ENCODE measurements at places on chromosomes 2 and 18. TPM values are rescaled to one million over a fixed set of nuclear protein-coding genes. Genes with fewer than 3 reads are reported as not detected.
A peak's percentile ranks its signal among the peaks of the same experiment; 100 is the strongest.

Gene LINC00305
- total RNA-seq: not detected

Gene LRP2
- total RNA-seq: not detected

Gene EMILIN2
- 4.6 TPM for total RNA-seq

Gene SP5
- not detected for total RNA-seq

Gene GPAT2
- 11.7 TPM for total RNA-seq

Gene POMC
- total RNA-seq: 7.3 TPM

DNA sequence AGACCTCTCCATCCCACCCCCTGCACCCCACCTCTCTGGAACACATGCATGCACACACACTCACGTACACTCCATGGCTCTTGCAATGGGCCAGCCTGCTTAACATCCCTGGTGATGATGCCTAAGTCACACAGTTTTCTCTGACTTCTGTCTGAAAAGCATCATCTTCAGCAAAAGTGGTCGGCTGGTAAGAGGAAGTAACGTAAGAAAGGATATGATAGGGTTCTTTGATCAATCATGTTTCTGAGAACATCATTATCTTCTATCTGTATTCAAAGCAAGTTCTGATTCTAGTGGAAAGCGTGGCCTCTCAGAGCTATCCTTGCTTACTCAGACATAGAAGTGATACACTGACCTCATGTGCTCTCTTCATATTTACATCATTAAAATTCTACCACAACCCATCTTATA is 11.4 kb upstream of the NDUFV2 start:
- no peaks in the 10 kb centered on the region for H3K36me3 ChIP-seq
- no peaks in the 10 kb centered on the region for H3K27me3 ChIP-seq
- DNase-seq: no peak
- H3K27ac ChIP-seq: peak overlapping the region; percentile 80

DNA sequence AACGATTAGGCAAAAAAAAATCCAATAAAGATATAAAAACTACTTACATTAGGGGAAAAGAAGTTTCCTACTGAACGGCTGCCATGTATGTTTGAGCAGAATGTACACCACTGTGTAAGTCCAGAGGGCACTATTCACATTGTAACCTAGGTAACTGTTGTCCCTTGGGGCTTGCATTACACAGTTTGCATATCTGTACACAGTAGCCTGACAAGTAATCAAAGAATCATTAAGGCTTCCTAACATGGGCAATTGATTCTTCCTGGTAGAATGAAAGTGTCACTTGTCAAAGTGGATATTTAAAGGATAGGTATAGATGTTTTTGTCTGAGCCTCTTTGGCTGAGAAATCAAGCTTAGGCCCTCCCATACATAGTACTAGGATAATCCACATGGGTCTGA is 39.1 kb downstream of the PLEK start:
- no peak overlapping the region for H3K27ac ChIP-seq
- peaks cover 5% of the 10 kb centered on the region for H3K27me3 ChIP-seq
- H3K4me3 ChIP-seq: no peak overlapping the region
- peaks cover 5% of the 10 kb centered on the region for H3K4me1 ChIP-seq

GRCh38 chr2:69578198-69578540 is 65.4 kb downstream of the AAK1 start:
- DNase-seq: no peak
- no peak overlapping the region for H3K4me3 ChIP-seq
- H3K4me1 ChIP-seq: peaks cover 87% of the 10 kb centered on the region
- H3K36me3 ChIP-seq: no peaks in the 10 kb centered on the region
- H3K27me3 ChIP-seq: no peaks in the 10 kb centered on the region
- H3K27ac ChIP-seq: peak overlapping the region; percentile 87

- H3K36me3 ChIP-seq: peaks cover 11% of the 10 kb centered on the region
- peaks cover 59% of the 10 kb centered on the region for H3K27me3 ChIP-seq
- H3K4me1 ChIP-seq: peaks cover 6% of the 10 kb centered on the region
Observed at GRCh38 chr2:17540093-17540812, at the start of gene VSNL1. VSNL1 (plus strand) TSS chr2:17540696; CDS start chr2:17592075, 51,379 bp downstream.

DNA sequence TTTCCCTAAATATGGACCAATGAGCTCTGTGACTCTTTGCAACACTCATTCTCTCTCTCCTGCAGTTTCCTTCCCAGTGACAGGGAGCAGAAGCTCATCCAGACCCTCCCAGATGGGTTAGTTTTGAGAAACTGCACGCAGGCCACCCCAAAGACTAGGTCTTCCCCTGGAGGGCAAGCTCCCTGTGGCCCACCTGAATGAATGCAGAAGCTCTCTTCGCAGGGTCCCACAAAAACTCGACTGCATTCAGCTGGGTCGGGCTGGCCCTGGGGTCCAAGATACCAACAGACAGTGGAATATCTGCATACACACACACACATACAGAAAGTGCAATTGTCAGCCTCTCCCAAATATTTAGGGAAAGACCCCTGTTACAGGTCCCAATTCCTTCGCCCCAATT is 37.0 kb downstream of the TFCP2L1 start:
- no peak overlapping the region for H3K27ac ChIP-seq
- H3K4me3 ChIP-seq: no peak overlapping the region
- DNase-seq: no peak
- H3K27me3 ChIP-seq: no peaks in the 10 kb centered on the region

- peaks cover 15% of the 10 kb centered on the region for H3K36me3 ChIP-seq
- no peak overlapping the region for H3K4me3 ChIP-seq
- H3K4me1 ChIP-seq: no peaks in the 10 kb centered on the region
Observed at GRCh38 chr2:173298536-173299097, 56.1 kb upstream of the CDCA7 start.

DNA sequence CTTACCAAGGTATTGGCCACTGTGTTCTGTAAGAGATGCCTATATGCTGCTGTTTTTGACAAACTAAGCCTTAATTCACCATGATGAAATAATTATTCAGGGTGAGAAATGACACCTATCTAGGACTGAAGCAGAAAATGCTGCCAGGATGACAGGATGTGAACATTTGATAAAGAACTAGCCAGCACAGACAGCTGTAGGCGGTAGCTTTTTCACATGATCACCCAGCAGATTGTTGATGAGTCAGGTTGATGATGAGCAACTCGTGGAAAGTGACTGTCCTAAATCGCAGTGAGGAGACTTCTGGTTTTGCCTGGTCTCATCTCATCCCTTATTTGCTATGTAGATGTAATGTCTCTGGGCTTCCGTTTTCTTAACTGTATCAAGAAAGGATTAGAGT is 144.1 kb downstream of the PRPF40A start:
- H3K4me1 ChIP-seq: no peaks in the 10 kb centered on the region
- H3K36me3 ChIP-seq: no peaks in the 10 kb centered on the region
- H3K27ac ChIP-seq: no peak overlapping the region
- DNase-seq: no peak
- no peak overlapping the region for H3K4me3 ChIP-seq
- no peaks in the 10 kb centered on the region for H3K27me3 ChIP-seq

DNA sequence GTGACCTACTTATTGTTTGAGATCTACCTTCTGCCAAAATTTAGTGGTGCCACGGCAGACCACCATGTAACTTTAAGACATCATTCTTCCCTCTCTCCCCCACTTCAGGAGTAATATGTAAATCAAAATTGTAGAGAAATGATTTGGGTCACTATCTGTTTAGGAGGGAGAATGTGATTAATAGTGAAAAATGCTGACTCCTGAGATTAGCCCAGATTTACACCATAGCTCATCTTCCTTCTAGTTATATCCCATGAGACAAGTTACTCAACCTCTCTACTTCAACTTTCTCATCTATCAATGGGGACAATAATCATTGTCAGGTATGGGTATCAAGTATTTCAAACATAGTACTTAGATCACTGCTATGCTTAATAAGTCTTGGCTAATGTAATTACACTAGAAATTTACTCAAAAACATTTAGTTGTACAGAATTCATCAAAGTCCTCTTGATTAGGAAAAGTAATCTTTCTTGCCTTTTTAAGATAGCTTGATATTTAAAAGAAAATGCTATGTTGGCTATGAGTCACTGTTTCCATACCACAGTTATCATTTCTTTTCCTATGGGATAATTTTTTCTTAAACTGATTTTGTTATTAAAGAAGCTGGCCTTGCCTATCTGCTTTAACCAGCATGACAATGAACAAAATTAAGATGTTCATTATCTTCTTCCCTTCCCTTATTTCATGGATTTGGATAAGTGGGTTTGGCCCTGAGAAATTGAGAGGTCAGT is 1038.9 kb upstream of the ZEB2 start:
- no peak for DNase-seq
- H3K4me3 ChIP-seq: no peak overlapping the region
- no peaks in the 10 kb centered on the region for H3K27me3 ChIP-seq
- H3K36me3 ChIP-seq: no peaks in the 10 kb centered on the region
- no peaks in the 10 kb centered on the region for H3K4me1 ChIP-seq
- H3K27ac ChIP-seq: no peak overlapping the region

- no peaks in the 10 kb centered on the region for H3K27me3 ChIP-seq
- no peaks in the 10 kb centered on the region for H3K36me3 ChIP-seq
- H3K4me1 ChIP-seq: no peaks in the 10 kb centered on the region
- H3K4me3 ChIP-seq: no peak overlapping the region
- H3K27ac ChIP-seq: no peak overlapping the region
- DNase-seq: no peak
Observed at GRCh38 chr2:23806201-23806600, 120.7 kb downstream of the ATAD2B start.

DNA sequence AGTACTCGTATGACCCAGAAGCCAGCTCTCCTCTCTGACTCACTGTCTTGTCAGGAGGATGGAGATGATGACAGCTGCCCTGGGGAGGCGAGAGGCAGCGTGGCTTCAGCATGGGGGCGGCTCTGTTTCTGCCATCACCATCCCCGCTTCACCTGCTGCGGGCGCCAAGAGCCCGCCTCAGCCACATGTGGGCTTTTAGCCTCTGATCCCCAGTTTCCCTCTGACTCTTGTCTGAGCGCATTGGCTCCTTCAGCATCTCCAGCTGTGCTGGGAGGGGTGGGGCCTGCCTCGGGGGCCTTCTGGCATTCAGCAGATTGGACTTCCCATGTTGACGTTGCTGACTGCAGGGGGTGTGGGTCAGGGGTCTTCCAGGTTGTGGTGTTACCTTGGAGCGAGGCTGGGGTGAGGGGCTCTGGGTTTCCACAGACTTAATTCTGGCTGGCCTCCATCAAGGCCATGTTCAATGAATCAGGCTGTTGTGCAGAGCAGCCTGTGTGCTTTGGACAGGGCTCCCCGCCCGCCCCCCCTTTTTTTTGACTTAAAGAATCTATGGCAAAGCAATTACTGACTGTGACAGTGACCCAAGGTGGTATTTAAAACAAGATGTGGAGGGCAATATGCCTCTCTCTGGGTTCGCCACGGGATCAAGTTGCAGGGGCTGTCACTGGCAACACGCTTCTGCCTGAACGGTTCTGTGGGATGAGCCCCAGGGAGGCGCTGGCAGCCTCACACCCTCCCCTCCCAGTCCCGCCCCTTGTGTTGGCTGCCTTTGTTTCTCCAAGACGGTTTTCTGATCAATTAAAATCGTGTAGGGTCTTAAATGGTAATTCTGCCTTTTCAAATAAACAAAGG is 228.3 kb downstream of the LDLRAD4 start:
- no peak for DNase-seq
- no peaks in the 10 kb centered on the region for H3K27me3 ChIP-seq
- H3K36me3 ChIP-seq: no peaks in the 10 kb centered on the region
- H3K27ac ChIP-seq: no peak overlapping the region
- no peak overlapping the region for H3K4me3 ChIP-seq

- H3K4me1 ChIP-seq: no peaks in the 10 kb centered on the region
- no peak for DNase-seq
- H3K4me3 ChIP-seq: no peak overlapping the region
- H3K36me3 ChIP-seq: no peaks in the 10 kb centered on the region
Observed at GRCh38 chr2:170493426-170494097, 221.6 kb upstream of the SP5 start.

GRCh38 chr2:219335373-219335786 is 2.8 kb upstream of the RESP18 start:
- peaks cover 52% of the 10 kb centered on the region for H3K27me3 ChIP-seq
- peaks cover 23% of the 10 kb centered on the region for H3K36me3 ChIP-seq
- H3K4me3 ChIP-seq: no peak overlapping the region
- DNase-seq: no peak
- H3K27ac ChIP-seq: no peak overlapping the region
- H3K4me1 ChIP-seq: peaks cover 3% of the 10 kb centered on the region

DNA sequence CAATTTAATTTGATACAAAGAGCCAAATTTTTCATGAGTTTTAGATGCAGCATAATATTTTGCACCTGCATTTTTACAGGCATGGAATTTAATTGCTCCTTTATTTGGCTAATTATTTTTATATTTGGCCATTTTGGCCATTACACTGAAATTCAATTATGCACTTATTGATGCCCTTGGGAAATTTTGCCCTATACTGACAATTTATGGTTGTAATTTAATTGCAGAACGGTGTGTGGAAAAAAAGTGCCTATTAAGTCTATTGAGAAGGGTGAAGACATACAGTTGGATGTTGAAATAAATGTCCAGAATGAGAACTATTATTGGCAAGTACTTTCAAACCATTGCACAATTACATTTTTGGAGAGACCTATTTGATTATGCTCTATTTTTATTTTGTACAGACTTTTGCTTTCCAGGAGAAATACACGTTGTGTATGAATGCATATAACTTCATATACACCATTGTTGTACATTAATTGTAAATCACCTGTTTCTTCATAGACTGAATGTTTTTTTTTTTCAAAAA is 1319.3 kb upstream of the CDH2 start:
- no peaks in the 10 kb centered on the region for H3K27me3 ChIP-seq
- no peak overlapping the region for H3K4me3 ChIP-seq
- no peak for DNase-seq
- no peaks in the 10 kb centered on the region for H3K36me3 ChIP-seq
- H3K4me1 ChIP-seq: no peaks in the 10 kb centered on the region
- no peak overlapping the region for H3K27ac ChIP-seq

- no peak overlapping the region for H3K4me3 ChIP-seq
- H3K27me3 ChIP-seq: peaks cover 10% of the 10 kb centered on the region
- no peak overlapping the region for H3K27ac ChIP-seq
- no peak for DNase-seq
- H3K36me3 ChIP-seq: no peaks in the 10 kb centered on the region
- no peaks in the 10 kb centered on the region for H3K4me1 ChIP-seq
Observed at GRCh38 chr2:165587335-165587938, 117.9 kb downstream of the CSRNP3 start.

GRCh38 chr18:9876867-9877654 is 8.7 kb upstream of the TXNDC2 start:
- DNase-seq: no peak
- H3K27me3 ChIP-seq: no peaks in the 10 kb centered on the region
- no peaks in the 10 kb centered on the region for H3K36me3 ChIP-seq

GRCh38 chr2:200383380-200384110 is 77.1 kb downstream of the SPATS2L start:
- no peaks in the 10 kb centered on the region for H3K36me3 ChIP-seq
- peaks cover 10% of the 10 kb centered on the region for H3K4me1 ChIP-seq
- peak overlapping the region; percentile 85 for H3K27ac ChIP-seq

GRCh38 chr2:218230882-218231281 is 13.9 kb downstream of the ARPC2 start:
- DNase-seq: peak; percentile 28
- no peaks in the 10 kb centered on the region for H3K27me3 ChIP-seq
- peak overlapping the region; percentile 66 for H3K4me3 ChIP-seq
- peak overlapping the region; percentile 97 for H3K27ac ChIP-seq

DNA sequence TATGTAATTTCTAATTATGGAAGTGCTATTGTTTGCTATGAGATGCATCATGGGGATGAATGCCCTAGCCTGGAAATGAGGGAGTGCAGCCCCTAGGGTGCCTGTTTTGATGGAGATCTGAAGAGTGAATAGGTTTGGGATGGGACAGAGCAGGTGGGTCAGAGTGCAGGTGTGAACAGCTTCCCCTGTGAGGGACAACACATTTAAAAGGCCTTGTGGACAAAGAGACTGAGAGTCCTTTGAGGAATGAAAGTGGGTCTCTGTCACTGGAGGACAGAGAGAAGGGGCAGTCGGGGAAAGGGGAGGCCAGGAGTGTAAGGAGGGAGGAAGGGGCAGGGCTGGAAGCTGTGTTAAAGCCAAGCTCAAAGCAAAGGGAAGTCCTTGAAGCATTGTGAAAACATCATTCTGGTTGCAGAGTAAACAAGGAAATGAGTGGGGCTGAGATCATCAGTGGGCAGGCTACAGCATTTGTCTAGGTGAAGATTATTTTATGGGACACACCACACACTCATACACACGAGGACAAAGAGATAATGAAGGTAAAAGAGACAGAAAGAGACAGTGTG is 877.6 kb downstream of the SLC4A3 start:
- no peaks in the 10 kb centered on the region for H3K4me1 ChIP-seq
- H3K27me3 ChIP-seq: no peaks in the 10 kb centered on the region
